Fibroblast of pulmonary artery (primary cell): ENCODE measurements at places on chromosomes 1 and 21.

DNA sequence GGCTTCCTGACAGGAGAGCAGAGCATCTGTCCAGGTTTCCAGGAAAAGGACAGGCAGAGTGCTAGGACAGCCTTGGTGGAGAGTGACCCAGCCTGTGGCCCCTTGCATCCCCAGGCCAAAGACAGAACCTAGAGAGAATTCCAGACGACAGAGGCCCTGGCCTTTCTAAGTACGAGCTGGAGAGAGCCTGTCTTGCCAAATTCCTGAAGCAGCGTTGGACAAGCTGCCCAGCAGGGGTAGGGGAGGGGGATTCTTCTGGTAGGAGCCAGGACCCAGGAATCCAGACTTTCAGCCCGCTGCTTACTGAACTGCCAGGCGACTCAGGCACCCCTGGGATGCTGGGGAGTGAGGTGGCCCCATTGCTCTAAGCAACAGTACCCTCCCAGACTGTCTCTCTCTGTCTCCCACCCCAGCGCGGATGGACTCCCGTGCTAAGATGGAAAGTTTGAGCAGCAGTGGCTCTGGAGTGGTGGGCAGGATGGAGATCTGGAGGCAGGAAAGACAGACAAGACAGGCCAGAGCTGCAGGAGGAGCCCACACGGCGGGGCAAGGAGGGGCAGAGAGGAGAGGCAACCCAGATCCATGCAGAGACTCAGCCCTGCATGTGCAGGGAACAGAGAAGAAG lies 8.8 kb upstream of the PEAR1 start:
- DNase-seq: no peak

DNA sequence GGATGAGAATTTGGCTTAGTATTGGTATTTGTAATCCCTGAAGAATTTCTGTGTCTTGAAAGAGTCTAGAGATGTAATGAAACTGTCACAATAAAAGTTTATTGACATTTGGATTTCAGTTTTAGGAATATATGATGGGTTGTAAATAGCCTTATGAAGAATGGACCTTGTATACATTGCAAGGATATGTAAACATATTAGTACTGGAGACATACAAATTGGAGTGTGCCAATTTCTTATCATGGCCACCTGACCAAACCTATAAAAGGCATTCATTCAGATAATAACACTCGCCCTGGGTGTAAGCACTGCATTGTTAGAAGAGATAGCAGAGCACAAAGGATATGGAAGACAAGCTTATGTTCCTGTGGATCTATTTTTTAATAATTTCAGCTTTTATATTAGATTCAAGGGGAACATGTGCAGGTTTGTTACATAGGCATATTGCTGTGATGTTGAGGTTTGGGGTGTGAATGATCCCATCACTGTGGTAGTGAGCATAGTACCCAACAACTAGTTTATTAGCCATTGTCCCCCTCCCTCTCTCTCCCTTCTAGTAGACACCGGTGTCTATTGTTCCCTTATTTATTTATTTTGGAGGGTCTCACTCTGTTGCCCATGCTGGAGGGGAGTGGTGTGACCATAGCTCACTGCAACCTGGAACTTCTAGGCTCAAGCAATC lies 8.6 kb downstream of the S1PR1 start:
- DNase-seq: no peak

DNA sequence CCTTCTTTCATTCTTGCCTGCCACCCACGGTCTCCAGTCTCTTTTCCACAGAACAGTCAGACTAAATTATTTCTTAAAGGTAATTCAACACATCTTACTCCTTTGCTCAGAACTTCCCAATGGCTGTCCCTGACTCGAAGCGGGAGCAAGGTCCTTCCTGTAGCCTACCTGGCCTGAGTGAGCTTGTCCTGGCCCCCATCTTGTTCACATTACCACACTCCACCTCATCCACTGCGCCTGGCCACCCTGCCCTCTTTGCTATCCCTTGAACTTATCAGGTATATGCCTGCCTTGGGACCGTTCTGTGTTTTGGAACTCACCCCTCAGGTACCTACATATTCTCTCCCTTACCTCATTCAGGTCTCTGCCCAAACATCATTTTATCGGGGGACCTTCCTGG lies 13.3 kb upstream of the GLIS1 start:
- no peak for DNase-seq

DNA sequence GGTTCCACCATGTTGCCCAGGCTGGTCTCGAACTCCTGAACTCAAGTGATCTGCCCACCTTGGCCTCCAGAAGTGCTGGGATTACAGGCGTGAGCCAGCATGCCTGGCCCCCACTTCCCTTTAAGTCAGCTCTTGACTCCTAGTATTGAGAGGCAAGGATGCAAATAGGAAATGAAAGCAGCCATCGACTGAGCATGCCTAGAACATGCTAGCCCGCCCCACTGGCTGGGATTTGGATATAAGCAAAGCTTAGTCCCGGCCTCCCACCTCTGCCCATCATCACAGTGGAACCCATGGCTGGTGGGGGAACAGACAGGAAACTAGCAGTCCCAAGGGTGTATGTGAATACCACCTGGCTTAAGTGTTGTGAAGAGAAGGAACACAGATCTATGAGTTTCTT lies 10.5 kb downstream of the C1orf167 start:
- no peak for DNase-seq

- no peak for DNase-seq
These were observed 52.9 kb upstream of the SRSF10 start for GRCh38 chr1:24032981-24033380.

DNA sequence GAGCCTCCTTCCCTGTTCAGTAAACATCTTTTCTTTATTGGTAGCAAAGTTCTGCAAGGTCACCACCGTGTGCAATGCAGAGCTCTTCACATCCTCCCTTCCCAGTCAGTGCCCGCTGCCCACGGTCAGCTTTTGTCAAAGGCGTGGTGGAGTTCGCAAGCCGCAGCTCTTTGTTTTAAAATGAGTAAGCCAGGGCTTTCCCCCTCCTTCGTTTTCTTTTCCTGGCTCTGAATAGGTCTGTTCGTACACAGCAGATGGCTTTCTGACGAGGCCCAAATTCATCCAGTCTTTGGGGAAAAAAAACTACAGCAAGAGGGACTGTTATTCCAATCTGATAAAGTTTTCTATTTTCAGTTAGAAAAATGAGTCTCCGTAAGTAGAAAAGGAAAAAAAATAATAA lies 153.2 kb downstream of the LRIG2 start:
- peak; percentile 61 for DNase-seq

GRCh38 chr1:226993814-226994585 lies 53.9 kb downstream of the COQ8A start:
- DNase-seq: no peak

GRCh38 chr1:244636488-244637259 lies 16.3 kb upstream of the DESI2 start:
- DNase-seq: no peak

DNA sequence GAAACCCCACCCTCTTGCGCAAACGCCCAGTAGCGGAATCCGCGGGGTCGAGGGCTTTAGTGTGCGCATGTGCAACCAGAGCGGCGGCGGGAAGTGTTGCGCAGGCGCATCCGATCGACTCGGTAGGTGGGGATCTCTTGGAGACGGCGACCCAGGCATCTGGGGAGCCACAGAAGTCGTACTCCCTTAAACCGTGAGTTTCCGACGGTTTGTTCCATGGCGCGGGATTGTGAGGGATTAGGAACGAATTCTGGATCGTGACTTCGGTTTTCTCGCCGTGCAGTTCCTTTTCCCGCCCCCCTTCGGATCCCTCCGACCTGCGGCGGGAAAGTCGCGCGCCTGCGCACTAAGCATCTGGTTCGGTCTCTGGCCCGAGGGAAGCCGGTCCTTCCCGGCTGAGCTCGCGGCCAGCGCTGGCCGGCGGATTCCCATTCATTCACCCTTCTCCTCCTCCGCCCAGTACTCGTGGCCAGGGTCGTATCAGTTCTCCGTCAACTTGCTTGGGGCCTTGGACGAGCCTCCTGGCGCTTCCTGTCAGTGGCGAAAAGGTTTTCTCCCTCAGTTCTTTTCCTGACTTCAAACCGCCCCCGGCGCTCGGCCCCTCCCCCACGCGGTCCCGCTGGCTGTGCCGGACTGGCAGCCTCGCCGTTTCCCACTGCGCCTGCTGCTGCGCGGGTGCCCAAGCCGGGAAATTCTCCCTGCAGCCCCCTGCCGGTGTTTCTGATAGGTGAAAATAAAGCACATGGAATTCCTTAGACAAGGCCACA lies at the start of gene CDC7:
Gene CDC7 (plus strand): TSS at position 96 of the 767 bp plus-strand sequence. CDS start 866 bp downstream, outside the sequence.
- DNase-seq: peak; percentile 95

DNA sequence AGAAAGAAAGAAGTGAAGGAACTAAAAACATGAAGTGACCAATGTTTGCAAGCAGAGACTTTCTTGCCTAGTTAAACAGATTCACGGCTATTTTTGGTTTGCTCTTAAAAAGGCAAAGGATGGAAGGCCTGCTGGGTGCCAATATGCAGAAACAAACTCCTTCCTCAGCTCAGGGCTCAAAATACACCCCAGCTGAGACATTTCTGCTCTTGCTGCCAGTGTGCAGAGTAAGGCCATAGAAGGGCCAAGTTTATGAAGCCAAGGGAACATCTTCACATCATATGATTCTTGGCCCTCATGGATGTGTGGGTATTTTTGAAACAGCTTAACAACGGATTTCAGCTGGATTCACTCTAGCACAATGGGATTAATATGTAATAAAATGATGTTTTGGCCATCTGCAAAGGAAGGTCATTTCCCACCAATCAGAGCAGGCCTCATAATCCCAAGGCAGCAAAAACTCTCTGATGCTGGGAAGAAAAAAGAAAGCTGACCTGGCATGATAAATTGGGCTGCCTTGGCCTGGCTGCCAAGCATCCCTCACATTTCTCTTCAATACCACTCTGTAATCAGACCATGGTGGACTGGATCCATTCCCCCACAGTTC lies 70.7 kb downstream of the CAPZB start:
- no peak for DNase-seq

GRCh38 chr1:204984499-204984898 lies 58.5 kb upstream of the CNTN2 start:
- DNase-seq: no peak

GRCh38 chr21:43266534-43266933 lies 97.7 kb downstream of the CRYAA start:
- DNase-seq: peak; percentile 68

GRCh38 chr1:23551849-23552248 lies 7.5 kb downstream of the ID3 start:
- DNase-seq: no peak

DNA sequence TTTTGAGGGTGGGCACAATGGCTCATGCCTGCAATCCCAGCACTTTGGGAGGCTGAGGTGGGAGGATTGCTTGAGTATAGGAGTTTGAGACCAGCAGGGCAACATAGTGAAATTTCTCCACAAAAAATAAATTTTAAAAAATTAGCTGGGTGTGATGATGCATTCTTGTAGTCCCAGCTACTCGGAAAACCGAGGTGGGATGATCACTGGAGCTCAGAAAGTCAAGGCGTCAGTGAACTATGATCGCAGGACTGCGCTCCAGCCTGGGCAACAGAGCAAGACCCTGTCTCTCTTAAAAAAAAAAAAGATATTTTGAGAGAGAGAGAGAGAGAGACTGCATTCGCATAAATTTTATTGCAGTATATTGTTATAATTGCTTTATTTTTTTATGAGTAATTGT lies 75.9 kb upstream of the B3GALT5 start:
- DNase-seq: no peak

DNA sequence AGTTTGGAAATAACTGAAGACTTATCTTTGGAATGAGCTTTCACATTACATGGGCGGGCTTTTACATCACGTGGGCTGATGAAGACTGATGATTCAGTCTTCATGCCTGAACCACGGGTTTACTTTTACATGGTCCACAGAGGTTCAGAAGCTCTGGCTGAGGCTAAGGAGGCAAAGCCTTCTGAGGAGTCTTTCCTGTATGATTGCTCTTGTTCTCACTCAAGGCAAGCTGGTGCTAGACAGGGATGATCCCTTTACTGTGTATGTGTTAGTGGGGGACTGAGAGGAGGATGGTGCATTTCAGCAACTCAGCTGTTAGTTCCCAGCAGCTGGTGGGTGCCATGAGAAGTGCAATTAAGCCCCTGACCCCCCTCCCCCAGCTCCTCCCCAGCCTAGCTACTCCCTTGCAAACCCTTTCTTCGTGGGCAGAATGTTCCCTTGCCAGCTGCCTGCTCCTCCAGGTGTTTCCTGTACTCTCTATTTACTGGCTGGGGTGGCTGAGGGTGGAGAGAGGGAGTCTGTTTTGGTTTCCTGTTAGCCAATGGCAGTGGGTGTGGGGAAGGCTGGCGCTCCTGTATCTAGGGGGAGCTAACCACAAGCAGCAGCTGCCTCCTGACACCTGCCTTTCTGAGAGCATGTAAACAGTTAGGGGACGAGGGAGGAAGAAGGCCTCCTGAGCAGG lies 15.4 kb downstream of the BTG2 start:
- DNase-seq: peak; percentile 68

GRCh38 chr1:222357252-222357651 lies 190.7 kb downstream of the HHIPL2 start:
- no peak for DNase-seq

- peak; percentile 17 for DNase-seq
These were observed 89.1 kb downstream of the CLEC20A start for GRCh38 chr1:178407655-178408054.

DNA sequence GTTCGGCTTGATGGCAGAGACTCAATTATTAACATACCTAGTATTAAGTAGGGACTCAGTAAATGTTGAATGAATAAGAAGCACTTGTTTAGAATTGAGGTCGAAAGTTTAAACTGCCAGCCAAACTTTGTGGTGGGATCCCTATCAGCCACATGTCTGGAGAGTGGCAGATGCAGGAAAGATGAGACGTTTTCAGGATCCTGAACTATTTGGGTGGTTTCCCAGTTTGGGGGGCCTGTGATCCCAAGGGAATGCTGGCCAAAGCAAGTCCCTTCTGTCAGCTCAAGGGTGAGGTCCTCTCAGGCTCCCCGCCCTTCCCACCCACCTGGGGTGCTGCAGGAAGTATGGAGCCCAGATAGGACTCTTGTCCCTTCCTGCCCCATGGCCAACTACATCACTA lies 38.6 kb downstream of the KCNC4 start:
- no peak for DNase-seq

- DNase-seq: no peak
These were observed 263.7 kb downstream of the OMA1 start for GRCh38 chr1:58282623-58283387.

DNA sequence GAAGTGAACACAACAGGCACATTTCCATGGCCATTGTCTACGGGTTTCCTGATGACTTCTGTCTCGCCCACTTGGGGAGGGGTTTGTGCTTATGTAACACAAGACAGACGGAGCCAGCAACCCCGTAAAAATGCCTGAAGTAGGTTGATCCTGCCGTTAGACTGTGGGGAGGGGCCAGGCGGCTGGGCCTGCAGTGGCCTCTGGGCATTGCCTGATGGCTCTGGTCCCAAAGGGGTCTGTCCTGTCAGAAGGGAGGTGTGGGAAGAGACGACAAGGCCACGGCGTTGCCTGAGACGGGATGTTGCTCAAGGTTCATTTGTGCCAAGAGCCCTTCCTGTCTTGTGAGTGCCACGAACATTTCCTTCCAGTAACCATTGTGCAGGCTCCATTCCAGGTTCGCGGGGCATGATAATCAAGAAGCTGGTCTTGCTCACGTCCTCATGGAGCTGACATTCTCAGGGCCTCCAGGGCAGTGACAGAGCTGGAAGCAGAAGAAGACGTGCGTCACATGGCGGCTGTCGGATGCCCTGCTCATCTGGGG lies 44.7 kb downstream of the ABCG1 start:
- DNase-seq: peak; percentile 85
